ENCODE measurements at places on chromosomes 4 and X.

GRCh38 chrX:97787849-97788248 lies 904.1 kb downstream of the RPA4 start:
- DNase-seq: no peak

- DNase-seq: no peak
Measured at GRCh38 chr4:27412613-27413012, 552.0 kb downstream of the STIM2 start.

- no peak for DNase-seq
Measured at GRCh38 chr4:128688033-128688721, 121.3 kb upstream of the JADE1 start.

GRCh38 chr4:159292137-159292896 lies 189.4 kb downstream of the RAPGEF2 start:
- no peak for DNase-seq

- no peak for DNase-seq
Measured at GRCh38 chr4:42816880-42817400, 75.6 kb upstream of the GRXCR1 start.

DNA sequence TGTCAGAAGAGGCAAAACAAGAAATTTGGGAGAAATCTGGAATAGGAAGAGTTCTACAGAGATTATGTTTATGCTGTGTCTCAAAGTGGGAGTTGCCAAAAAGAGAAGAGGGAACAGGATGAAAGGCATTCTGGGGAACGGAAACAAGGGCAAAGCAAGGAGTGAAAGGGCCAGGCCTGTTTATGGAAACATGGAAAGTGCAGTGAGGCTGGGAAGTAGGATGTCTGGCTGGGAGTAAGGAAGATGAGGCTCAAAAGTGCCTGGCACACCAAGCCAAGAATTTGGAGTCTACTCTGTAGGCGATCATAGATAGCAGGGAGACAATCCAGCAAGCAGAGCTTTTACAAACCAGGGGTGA lies 1.8 kb upstream of the CUL4B start:
- DNase-seq: no peak

DNA sequence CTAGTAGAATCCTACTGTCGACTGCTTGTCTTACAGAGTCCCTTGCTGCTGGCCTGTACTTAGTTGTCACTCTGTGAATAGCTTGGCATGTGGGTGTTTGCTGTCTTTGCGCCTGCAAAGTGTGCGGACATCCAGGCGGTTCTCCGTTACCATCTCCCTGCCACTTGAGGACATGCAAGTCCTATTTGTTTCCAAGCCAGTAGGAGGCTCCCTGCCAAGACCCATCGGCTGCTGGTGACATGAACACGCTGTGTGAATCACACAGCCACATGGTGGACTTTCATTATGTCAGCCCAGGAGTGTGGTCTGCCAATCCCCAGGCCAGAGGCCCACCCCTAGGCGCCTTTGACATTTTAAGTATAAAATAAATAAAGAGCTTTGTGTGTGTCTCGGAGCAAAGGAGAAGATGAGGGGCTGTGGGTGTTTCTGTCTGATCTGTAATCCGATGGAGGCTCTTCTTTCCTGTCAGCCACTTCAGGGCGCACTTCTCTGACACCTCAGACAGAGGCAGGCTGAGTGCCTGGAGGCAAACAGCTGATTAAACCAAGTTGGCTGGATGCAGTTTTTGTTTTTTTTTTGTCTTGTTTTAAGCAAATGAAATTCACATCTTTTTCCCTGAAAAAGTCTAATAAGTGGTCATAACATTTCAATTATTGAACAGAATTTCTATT lies 51.5 kb downstream of the ALPK1 start:
- DNase-seq: peak; percentile 67

Data from breast epithelium (tissue), 4 donors.